Activated T-helper 1 cell treated with Interleukin-2 at 50 U/mL for 16 hours (primary cell): ENCODE measurements at places on chromosomes 7 and 10.

DNA sequence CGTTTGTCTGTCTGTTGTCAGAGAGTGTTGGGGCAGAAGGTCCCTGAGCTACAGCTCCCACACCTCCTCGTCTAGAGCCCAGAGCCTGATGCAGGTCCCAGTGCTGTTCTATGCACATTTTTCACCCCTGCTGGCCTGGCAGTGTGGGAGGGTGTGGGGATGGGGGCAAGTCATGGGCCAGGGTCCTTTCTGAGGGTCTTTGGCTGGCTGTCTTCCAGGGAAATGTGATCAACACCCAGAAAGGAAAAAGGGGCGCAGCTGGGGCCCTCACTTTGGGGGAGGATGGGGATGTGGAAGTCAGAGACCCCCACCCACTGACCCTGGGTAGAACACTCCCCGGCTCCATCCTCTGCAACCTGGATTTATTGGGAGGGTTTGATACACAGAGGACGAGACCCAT lies 50.0 kb upstream of the ZNF716 start:
- DNase-seq: no peak

DNA sequence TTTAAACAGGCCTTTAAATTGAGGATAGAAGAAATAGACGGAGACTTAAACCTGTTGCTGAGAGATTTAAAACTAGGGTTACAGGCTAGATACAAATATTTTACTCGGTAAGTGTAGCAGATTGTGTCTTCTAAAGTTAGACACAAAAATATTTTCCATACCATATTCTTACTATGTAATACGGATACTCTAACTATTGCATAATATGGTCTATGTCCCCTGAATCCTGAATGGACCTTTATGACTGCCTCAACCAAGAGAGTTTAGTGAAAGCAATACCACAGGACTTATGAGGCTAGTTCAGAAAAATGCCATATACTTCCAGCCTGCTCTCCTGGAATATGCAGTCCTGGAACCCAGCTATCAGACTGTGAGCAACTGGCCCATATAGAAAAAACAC lies 13.4 kb upstream of the TES start:
- no peak for DNase-seq

DNA sequence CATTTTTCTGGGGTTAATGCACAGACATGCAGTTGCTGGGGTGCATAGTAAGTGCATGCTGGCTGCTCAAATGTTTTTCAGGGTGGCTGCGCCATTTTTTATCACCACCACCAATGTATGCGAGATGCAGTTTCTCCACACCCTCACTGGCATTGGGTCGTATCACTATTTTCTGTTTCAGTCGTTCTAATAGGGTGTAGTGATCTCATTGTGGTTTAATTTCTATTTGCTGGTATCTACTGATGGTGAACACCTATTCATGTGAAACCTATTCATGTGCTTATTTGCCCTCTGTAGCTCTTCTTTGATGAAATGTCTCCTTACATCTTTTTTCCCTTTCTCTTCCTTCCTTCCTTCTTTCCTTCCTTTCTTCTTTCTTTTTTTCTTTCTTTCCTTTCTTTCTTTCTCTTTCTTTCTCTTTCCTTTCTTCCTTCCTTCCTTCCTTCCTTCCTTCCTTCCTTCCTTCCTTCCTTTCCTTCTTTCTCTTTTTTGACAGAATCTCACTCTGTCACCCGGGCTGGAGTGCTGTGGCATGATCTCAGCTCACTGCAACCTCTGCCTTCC lies 84.3 kb downstream of the ELFN1 start:
- DNase-seq: no peak

- DNase-seq: no peak
These were observed 41.7 kb upstream of the DUSP5 start for GRCh38 chr10:110456046-110456445.
